Upper lobe of left lung (tissue), 6 donors: ENCODE measurements at places on chromosomes 4 and X.

DNA sequence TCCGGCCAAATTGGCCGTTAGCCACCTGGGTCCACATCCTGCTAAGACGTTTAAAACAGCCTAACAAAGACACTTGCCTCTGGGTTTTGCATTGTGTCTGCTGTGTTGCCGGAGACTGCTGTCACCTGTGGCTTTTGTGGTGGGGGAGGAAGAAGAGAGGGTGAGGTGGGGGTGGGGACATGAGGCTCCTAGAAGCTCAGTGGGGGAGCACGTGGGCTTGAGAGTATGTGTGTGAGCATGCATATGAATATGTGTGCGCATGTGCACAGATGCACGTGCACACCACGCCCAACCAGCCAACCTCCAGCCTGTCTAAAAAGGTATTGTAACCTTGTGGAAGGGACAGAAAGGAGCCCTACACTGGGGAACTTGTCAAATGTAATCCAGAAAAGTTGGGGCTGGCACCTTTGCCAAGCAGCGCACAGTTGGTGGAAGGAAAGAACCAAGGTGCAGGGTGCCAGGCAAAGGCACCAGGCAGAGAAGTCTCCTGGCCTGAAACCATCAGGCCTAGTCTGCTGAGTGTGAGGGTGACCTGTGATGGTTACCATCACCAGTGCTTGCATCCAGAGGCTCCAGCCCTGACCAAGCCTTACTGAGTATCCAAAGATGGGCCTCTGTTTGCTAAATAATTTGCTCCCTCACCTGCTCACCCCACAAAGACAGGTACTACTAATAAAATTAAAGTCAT lies 10.1 kb upstream of the SASH3 start:
- no peaks in the 10 kb centered on the region for H3K4me1 ChIP-seq
- no peak for DNase-seq
- H3K27ac ChIP-seq: no peak overlapping the region
- H3K27me3 ChIP-seq: no peaks in the 10 kb centered on the region
- no peaks in the 10 kb centered on the region for H3K36me3 ChIP-seq
- H3K4me3 ChIP-seq: no peak overlapping the region

DNA sequence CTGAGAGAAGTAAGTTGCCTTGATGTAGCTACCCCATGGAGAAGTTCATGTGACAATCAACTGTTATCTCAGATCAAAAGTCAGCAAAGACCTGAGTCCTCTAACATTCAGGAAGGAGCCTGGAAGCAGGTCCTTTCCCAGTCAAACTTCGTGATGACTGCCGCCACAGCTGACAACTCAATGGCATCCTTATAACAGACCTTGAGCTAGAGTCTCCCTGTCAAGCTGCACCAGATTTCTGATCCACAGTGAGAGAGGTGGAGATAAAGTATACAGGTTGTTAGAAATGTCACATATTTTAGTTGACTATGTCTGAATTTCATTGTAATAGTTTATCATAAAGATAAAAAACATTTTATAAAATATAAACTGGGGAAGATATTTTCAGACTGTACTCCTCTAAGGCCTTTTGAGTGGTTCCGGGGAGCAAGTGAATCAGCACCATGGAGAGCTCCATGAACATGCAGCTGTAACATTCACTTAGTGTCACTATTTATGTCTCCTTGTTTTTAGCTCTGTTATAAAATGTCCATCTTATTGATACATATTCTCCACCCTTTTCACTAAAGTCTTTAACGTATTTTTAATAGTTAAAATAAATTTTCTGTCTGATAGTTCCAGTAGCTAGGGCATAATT lies 1653.5 kb upstream of the AGA start:
- no peak overlapping the region for H3K4me3 ChIP-seq
- H3K27ac ChIP-seq: no peak overlapping the region
- no peak for DNase-seq
- no peaks in the 10 kb centered on the region for H3K27me3 ChIP-seq
- no peaks in the 10 kb centered on the region for H3K4me1 ChIP-seq

GRCh38 chrX:8832582-8833378 lies 31.6 kb upstream of the FAM9A start:
- no peak overlapping the region for H3K27ac ChIP-seq
- no peaks in the 10 kb centered on the region for H3K27me3 ChIP-seq
- DNase-seq: no peak
- H3K36me3 ChIP-seq: no peaks in the 10 kb centered on the region
- no peak overlapping the region for H3K4me3 ChIP-seq

GRCh38 chr4:55175779-55176231 lies 50.4 kb upstream of the KDR start:
- H3K4me3 ChIP-seq: no peak overlapping the region
- H3K36me3 ChIP-seq: no peaks in the 10 kb centered on the region
- peaks cover 5% of the 10 kb centered on the region for H3K4me1 ChIP-seq
- no peaks in the 10 kb centered on the region for H3K27me3 ChIP-seq
